Activated T-cell treated with anti-CD3 and anti-CD28 coated beads, Interleukin-2, amount 50 U/mL, for 72 hours (primary cell): ENCODE measurements at places on chromosomes 11 and 22. TPM values are rescaled to one million over a fixed set of nuclear protein-coding genes. Genes with fewer than 3 reads are reported as not detected.

MIOX gene
- 5.2 TPM for total RNA-seq

DGCR6 gene
- total RNA-seq = 2.9 TPM

DNA sequence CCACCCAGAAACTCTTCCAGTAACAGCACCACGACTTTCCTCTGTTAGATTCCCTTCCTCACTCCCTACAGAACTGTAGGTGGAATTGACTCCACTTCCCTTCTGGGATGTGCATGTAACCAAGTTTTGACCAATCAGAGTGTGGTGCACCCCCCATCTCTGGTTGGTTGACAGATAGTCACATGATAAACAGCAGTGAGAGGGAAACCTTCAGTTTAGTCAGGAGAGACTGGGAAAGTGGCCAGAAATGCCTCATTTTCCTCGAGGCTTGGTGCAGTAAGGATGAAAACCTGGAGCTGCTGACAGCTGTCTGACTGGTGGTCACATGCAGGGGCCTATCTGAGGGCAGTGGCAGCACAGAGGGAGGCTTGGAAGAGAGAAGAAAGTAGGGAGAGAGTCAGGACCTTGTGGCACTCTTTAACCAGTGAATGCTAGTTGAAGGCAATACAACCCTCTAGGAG, 67.3 kb upstream of the GRK3 start:
- no peak overlapping the region for H3K27ac ChIP-seq
- no peaks in the 10 kb centered on the region for H3K27me3 ChIP-seq

GRCh38 chr11:17805873-17806272, 71.3 kb downstream of the KCNC1 start:
- no peak overlapping the region for H3K4me3 ChIP-seq
- H3K4me1 ChIP-seq = no peaks in the 10 kb centered on the region
- H3K27me3 ChIP-seq = no peaks in the 10 kb centered on the region
- no peaks in the 10 kb centered on the region for H3K36me3 ChIP-seq
- no peak for DNase-seq

DNA sequence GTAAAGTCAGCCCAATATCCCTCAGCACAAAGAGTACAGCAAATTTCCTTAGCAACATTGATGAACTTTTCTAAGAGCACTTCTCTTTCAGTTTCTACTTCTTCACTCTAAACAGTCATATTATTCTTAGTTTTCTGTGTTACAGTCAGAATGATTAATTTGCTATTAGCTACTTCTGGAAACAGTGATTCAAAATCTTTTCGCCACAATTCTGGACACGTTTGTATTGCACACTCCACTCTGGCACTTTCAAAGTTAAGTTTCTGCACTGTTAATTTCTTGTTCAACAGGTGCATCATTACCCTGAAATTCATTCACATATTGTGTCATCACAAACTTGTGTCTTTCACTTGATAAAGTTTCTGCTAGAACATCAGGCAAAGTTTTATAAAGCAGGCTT, 22.5 kb downstream of the ABTB2 start:
- H3K36me3 ChIP-seq = no peaks in the 10 kb centered on the region
- H3K4me1 ChIP-seq = no peaks in the 10 kb centered on the region
- no peak overlapping the region for H3K4me3 ChIP-seq
- H3K27ac ChIP-seq = no peak overlapping the region
- DNase-seq = no peak

KCNE3 gene
- not detected for total RNA-seq

SYT12 gene
- not detected for total RNA-seq

DNA sequence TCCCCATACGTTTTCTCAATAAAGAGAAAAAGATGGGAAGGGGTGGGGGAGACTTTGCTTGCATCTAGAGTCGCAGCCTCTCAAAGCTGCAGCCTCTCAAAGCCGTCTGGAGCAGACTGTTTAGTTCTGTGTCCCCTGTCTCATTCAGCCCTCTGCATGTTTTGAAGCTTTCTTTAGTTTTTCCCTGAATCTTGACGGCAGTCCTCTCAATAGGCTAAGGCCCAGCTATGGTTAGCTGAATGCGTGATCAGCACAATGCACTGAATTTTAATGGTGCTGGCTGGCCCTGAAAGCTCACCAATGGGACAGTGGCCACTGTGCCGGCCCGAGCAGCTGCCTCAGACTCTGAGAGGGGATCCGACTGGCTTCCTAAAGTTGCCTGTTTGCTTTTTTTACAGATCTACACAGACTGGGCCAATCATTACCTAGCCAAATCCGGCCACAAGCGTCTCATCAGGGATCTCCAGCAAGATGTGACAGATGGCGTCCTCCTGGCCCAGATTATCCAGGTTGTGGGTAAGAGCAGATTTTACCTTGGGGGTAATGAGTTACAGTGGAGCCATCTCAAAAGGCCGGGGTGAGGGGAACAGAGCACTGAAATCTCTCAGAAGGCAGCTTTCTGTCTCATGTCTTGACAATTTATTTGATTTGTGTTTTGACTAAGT, 119.6 kb downstream of the NAV2 start:
- no peak for DNase-seq
- no peak overlapping the region for H3K27ac ChIP-seq
- no peaks in the 10 kb centered on the region for H3K27me3 ChIP-seq
- H3K4me3 ChIP-seq = no peak overlapping the region
- H3K4me1 ChIP-seq = no peaks in the 10 kb centered on the region

GRCh38 chr11:119624102-119624615, 104.8 kb downstream of the NECTIN1 start:
- H3K27ac ChIP-seq = no peak overlapping the region
- H3K4me3 ChIP-seq = no peak overlapping the region
- no peaks in the 10 kb centered on the region for H3K4me1 ChIP-seq
- H3K27me3 ChIP-seq = peaks cover 26% of the 10 kb centered on the region

GRCh38 chr11:126477535-126478305, 122.2 kb downstream of the ST3GAL4 start:
- DNase-seq = peak; percentile 38
- H3K4me3 ChIP-seq = peak overlapping the region; percentile 72
- H3K27ac ChIP-seq = no peak overlapping the region
- H3K27me3 ChIP-seq = no peaks in the 10 kb centered on the region
- peaks cover 21% of the 10 kb centered on the region for H3K4me1 ChIP-seq

OR5B21 gene
- total RNA-seq = not detected

IPO7 gene
- total RNA-seq = 122 TPM

DNA sequence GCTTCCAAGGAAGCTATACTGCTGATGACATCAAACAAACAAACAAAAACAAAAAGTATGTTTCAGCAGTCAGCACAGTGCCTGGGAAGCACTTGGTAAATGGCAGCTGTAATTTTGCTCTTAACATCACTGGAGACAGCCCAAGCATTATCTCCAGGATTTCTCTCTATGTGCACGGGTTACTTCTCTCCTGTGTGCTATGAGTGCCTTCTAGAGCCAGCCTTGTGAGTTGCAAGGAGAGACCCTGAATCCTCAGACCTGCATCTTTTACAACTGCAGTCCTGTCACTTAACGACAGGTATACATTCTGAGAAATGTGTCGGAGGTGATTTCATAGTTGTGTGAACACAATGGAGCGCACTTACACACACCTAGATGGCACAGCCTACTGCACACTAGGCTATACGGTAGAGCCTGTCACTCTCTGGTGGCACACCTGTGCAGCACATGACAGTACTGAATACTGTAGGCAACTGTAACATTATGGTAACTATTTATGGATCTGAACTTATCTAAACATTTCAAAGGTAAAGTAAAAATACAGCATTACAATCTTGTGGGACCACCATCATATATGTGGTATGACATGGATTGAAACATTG, 662.5 kb upstream of the B3GAT1 start:
- H3K27ac ChIP-seq = no peak overlapping the region
- DNase-seq = no peak
- H3K4me1 ChIP-seq = no peaks in the 10 kb centered on the region
- no peak overlapping the region for H3K4me3 ChIP-seq
- no peaks in the 10 kb centered on the region for H3K36me3 ChIP-seq
- peaks cover 9% of the 10 kb centered on the region for H3K27me3 ChIP-seq

GRCh38 chr11:126968915-126969314, 31.7 kb downstream of the KIRREL3 start:
- peak; percentile 13 for DNase-seq
- no peak overlapping the region for H3K27ac ChIP-seq
- peaks cover 23% of the 10 kb centered on the region for H3K27me3 ChIP-seq
- H3K4me1 ChIP-seq = peaks cover 5% of the 10 kb centered on the region
